Hematopoietic multipotent progenitor cell treated with erythropoietin and hydrocortisone succinate and interleukin-3 and kit ligand, for 4 days (in vitro differentiated cells): ENCODE measurements at places on chromosomes 1 and 21.
A peak's percentile ranks its signal among the peaks of the same experiment; 100 is the strongest.

DNA sequence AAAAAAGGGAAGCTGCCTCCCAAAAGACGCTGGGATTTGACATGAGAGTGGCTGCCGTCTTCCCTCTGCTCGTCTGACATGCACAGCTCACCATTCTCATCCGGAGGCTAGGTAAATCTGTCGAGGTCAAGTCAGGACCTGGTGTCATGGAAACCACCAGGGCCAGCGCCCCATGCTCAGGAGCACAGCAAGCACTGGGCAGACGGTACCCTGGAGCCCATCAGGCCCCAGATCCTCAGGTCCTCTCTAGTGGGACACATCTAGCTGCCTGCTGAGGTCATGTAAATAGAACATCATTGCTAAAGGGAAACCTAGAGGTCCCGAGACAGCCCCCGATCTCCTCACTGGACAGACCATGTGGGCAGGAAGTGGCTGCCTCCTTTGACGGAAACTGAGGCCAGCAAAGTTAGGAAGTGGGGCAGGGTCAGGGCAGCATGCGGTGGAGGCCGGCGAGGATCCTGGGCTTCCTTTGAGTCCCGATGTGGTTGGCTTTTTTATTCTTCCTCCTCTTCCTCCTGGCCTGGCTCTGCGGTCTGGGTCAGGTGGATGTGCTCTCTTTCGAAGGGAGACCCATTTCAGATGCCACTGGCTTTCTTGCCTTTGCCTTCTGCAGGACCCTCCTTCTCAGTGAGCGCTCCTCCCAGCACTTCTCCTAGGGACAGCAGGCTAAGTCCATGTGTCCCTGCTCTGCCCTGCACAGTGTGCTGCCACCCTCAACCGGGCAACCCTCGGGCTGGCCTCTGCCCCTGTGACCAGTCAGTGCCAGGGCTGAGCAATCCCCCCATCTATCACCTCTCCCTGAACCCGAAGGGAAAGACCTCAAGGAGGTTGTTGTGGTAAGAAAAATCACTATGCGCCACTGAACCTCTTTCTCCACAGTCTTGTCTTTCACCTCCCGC, 5.9 kb downstream of the AGT start:
- no peak for DNase-seq

DNA sequence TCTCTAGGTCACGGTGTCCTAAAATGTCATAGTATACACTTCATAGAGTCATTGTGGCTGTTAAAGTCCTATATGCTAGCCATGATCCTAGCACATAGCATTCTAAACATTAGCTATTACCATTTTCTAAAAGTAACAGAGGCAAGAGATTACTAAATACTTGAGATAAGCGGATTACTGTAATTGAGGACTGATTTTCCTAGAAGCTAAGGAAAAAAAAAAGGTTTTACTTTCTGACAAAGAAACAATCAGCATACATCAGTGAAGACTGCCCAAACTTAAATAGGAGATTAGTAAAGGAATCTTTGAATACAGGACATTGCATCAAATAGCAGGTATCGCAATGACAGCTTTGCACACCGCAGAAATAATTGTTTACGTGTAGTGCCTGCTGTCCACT, 91.3 kb upstream of the HNRNPU start:
- no peak for DNase-seq

GRCh38 chr21:45386728-45387371, 18.1 kb upstream of the COL18A1 start:
- peak; percentile 48 for DNase-seq

DNA sequence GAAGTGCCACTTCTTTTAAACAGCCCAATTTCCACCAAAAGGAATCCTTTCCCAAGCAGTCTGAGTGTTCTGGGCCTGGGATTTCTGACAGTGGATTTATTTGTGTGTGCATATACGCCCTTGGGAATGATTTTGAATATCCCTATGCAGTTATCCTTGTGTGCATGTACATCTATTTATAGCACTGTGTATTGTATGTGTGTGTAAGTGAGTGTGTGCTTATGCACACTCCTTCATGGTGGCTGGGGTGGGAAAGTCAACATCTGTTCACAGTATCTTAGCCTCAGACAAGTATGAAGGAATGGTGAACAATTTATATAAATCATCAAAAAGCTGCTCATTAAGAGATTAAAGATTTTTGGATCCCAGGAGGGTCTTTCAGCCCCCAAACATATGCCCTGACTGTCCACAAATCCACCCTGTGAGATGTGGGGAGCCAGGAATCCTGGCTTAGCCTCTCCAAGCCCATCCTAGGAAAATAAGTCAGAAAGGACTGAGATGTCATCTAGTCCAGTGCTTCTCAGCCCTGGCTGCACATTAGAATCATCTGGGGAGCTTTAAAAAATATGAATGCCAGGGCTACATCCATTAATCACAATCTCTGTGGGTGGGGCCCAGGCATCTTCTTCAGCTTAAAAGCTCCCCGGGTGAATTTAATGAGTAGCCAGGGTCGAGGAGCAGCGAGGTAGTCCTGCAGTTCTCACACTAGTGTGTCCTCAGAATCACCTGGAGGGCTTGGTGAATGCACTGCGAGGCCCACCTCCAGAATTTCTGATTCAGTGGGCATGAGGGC, 101.4 kb downstream of the PLXNA2 start:
- DNase-seq: no peak

GRCh38 chr1:74478979-74479378, 33.4 kb downstream of the LRRC53 start:
- DNase-seq: no peak

DNA sequence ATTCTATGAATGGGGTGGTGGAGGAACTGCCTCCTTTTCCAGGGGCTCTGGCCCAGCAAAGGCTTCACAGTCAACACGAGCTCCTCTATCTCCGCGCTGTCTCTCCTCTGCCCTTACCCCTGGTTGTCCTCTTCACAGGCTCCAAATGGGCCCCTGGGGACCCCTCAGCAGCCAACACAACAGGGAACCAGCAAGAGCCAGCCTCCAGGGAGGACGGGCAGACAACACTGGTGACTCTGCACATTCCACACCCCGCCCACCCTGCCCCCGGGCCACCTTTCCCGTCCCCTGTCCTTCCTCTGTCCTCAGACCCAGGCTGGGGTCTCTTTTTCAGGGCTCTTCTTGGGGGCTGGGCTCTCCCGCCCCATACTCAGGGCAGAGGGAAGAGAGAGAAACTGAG, 17.5 kb upstream of the ETV3 start:
- DNase-seq: peak; percentile 29

- DNase-seq: no peak
Measured at GRCh38 chr1:85587841-85588240, 7.3 kb downstream of the CCN1 start.

GRCh38 chr1:17799642-17800041, 44.5 kb downstream of the ACTL8 start:
- DNase-seq: no peak

- no peak for DNase-seq
Measured at GRCh38 chr1:31105646-31106045, 40.1 kb upstream of the PUM1 start.

DNA sequence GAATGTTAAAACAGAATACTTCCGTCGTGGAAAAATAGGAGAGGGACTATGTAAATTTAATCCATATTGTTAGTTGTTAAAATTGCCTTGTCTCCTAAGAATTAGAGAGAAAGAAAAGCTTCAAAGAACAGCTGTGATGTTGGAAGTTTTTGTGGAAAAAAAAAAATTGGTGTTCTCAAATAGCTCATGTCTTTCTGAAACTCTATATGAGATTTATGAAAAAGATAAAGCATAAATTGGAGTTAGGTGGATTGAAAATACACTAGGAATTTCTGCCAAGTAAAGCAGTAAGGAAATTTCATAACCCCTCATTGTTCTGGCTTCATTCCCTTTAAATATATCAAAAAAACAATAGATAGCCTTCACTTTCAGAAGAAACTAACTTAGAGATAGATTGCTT, 274.0 kb upstream of the ADAMTS5 start:
- no peak for DNase-seq

GRCh38 chr21:31671931-31672330, 12.4 kb downstream of the SOD1 start:
- no peak for DNase-seq

DNA sequence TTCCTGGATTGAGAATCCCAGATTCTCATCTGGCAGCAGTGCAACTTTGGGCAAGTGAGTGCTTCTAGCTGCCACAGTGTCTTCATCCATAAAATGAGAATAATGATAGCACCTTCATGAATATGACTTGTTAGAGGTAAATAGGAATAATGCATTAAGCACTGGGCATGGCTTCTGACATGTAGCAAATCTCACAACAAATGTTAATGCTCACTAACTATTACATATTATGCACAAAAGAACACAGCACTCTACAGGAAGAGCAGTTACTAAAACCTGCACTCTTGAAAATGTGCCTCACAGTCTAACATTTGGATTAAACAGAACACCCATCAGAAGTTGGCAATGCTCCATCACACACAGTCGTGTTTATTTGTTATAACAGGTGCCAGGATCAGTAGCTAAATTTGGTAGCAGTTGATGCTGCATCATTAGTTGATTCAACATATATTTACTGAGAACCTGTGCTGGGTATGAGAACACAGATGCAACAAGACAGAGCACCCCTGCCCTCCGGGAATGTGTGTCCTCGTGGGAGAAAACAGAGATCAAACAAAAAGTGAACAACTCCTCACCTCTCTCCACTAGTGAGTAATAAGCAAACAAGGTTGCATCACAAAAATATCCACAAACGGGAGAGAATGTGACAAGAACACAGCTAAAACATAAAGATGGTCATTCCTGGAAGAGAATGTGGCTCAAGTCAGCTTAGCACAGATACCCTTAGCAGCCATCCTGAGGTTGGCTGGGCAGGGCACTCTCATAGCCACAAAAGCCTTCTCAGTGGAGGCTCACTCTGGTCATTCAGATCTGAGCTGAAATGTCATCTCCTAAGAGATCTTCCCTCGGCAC, 26.2 kb upstream of the LBR start:
- DNase-seq: no peak

- DNase-seq: no peak
Measured at GRCh38 chr1:80594013-80594412, 1206.7 kb upstream of the ADGRL2 start.

DNA sequence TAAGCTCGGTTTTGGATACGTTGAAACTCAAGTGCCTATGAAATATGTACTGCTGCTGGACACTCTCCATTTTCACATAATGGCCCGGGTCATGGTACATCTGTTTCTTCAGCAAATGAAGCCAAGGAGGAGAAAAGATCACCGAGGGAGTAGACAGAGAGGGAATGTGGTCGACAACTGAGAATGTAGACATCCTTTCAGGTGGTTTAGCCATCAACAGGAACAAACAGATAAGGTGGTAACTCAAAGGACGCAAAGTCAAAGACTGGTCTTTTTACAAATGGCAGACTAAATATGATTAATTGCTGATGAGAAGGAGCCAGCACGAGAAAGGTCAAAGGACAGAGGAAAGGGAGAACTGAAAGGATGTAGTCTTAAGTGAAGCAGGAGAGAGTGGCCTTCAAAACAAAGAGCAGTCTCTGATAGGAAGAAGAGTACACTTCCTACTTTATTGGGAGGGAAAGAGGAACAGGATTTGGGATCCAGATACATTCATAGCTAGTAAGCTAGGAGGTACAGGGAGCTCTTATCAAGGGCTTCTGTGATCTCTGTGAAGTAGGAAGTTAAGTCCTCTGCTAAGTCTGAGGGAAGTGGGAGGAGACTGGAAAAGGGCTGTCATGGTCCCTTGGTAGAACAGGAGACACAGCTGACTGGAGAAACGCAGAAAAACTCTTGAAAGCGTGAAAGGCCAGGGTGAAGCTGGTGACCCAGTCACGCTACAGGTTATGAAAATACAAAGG, 28.3 kb downstream of the NUP133 start:
- DNase-seq: peak; percentile 28

DNA sequence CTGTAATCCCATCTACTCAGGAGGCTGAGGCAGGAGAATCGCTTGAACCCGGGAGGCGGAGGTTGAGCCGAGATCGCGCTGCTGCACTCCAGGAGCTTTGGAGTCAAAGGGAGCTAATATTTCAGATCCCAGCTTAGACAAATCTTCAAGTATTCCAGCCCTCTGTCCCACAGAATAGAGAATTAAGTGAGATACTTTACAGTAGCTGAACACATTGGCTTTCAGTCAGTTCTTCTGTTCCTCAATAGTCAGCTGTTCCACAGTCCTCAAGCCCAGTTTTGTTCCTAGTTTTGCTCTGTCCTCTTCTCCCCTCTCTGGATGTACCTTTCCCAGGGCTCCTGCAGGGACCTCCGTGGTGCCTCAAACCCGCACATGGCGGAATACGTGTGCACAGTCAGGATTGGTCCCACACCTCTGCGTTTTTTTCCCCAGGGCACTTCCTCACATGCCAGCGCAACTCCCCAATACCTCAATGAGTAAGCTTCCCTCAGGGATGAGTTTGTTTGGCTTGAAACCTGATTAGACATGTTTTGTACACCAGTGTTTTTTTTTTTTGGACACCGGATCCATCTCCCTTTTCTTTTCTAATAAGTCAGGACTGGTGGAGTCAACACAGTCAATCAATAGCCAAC, 1.2 kb downstream of the MFN2 start:
- no peak for DNase-seq

DNA sequence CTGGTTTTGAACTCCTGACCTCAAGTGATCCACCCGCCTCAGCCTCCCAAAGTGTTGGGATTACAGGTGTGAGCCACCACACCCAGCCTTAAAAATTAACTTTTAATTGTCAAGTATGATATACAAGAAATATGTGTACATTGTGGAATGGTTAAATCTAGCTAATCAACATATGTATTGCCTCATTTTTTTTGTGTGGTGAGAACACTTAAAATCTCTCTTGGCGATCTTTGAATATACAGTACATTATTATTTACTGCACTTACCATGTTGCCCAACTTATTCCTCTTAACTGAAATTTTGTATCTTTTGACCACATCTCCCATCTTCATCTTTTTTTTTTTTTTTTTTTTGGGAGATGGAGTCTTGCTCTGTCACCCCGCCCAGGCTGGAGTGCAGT, 23.3 kb downstream of the THRAP3 start:
- DNase-seq: peak; percentile 82

GRCh38 chr1:204343802-204344201, 15.9 kb downstream of the PLEKHA6 start:
- DNase-seq: no peak

DNA sequence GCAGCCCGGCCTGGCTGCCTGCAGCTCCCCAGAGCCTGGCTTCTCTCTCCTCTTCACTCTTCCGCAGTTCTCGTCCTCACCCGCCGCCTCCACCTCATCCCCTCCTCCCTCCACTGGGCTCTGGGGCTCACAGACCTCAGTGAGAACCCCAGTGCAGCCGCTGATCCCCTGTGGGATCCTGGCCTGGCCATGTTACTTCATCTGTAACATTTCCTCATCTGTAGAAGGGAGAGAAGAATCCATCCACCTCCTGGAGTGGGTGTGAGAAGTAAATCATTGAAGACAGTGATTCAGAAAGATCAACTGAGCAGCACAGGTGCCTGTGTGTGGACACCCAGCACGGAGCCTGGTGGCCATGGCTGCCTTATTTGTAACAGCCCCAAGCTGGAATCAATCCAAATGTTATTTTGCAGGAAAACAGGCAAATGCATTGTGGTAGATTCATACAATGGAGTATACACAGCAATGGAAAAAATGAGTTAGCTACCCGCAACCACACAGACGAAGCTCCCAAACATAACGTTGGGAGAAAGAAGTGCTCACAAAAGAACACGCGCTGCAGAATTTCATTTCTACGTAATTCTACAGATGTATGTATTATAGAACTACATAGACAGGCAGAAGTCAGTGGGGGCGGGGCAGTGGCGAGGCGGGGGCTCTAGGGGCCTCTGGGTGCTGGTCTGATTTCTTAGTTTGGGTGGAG, 8.7 kb downstream of the LAPTM5 start:
- DNase-seq: no peak
